Islet precursor cell (in vitro differentiated cells): ENCODE measurements at places on chromosomes 3 and 15.

DNA sequence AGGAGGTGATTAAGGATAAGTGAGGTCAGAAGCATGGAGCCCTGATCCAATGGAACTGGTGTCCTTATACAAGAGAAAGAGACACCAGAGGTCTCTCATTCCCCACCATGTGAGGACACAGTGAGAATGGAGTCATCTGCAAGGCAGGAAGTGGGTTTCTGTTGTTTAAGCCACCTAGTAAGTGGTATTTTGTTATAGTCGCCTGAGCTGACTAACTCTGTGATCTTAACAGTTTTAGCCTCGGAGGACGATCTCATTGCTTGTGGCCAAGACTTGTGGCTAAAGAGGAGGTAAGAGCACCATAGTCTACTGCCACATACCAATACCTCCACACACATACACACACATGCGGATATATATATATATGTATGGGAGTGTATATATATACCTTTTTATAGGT, 73.8 kb downstream of the MCTP2 start:
- DNase-seq, result no peak

DNA sequence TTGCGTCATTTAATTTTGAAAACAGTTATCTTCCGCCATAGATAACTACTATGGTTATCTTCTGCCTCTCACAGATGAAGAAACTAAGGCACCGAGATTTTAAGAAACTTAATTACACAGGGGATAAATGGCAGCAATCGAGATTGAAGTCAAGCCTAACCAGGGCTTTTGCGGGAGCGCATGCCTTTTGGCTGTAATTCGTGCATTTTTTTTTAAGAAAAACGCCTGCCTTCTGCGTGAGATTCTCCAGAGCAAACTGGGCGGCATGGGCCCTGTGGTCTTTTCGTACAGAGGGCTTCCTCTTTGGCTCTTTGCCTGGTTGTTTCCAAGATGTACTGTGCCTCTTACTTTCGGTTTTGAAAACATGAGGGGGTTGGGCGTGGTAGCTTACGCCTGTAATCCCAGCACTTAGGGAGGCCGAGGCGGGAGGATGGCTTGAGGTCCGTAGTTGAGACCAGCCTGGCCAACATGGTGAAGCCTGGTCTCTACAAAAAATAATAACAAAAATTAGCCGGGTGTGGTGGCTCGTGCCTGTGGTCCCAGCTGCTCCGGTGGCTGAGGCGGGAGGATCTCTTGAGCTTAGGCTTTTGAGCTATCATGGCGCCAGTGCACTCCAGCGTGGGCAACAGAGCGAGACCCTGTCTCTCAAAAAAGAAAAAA, 1.2 kb downstream of the B2M start:
- peak; percentile 56 for DNase-seq

GRCh38 chr15:100301910-100302431, 39.8 kb downstream of the ADAMTS17 start:
- DNase-seq, result no peak

DNA sequence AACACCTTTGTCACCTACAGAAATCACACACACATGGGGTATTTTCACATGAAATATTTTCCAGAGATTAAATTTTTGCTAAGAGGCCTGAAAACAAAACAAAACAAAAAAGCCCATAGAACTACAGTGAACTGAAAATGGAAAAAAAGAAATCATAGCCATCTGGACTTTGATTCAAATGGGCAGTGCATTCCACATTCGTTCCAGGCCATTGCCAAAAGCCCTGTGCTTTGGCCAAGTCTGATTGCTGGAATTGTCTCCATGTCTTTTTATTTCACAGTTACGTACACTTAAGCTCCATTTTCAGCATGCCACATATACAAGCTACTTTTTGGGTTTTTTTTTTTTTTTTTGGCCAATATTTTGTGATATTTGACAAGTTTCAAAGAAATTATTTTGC, 47.1 kb downstream of the TFG start:
- DNase-seq, result no peak

DNA sequence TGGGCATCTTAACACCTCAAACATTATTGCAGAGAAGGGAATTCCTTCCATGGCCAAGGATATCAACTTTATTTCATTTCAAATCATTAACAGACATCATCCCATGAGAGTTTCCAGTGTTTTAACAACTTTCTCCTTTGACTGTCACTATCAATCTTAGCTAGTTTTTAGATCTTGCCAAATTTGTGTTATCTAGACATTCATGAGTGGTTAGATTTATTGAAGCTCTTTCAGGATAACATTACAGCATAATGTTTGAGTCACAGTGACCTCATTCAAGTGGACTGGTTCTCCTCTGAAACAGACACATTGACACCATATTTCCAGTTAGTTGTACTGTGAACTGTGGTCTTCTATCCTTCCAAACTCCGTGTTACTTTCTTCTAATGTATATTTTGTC, 8.6 kb upstream of the TNFAIP8L3 start:
- DNase-seq, result no peak

- no peak for DNase-seq
These were observed 87.0 kb upstream of the DNAJC19 start for GRCh38 chr3:181076558-181076957.

- DNase-seq, result no peak
These were observed 2.4 kb downstream of the CISH start for GRCh38 chr3:50609071-50609762.

DNA sequence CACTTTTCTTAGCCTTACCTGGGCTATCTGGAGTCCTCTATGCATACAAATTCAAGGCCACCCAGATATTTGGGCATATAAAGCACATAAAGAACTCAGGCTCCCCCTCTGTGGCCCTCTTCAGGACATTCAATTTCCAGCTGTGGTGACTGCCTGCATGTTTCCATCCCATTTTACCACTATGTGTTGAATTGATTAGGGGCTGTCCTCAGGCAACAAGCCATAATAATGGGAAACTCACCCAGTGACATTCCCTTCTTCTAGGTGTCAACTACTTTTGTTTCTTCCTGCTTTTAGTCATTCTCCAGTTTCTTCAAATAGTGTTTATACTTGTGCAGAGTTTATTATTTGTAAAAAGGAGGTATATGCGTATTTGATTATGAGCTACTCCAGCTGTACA, 18.0 kb downstream of the NRG4 start:
- no peak for DNase-seq

GRCh38 chr3:30449290-30449632, 157.1 kb upstream of the TGFBR2 start:
- DNase-seq, result no peak

DNA sequence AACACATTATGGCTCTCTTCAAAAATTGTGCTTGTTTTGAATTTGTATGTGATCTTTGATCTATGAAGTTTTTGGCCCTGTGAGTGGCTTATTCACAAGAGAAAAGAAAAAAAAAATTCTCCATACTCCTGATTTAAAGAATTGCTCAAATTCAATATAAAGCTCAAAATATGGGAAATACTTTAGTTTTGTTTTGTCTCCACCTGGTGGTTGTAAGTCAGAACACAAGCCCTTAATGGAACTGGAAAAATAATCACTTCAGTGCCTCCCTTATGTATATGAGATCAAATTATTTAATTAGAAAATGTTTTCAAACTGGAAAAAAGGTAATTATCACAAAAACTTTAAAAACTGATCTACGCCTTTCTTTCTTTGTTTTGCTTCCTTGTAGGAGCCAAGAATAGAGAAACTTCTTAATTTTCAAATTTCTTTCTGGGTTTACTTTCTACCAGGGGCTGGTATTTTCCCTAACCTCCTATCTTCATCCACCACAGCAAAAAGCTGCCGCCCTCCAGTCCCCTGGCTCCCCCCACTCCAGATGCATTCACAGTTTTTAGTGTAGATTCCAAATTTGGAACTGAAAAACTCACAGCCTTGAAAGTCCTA, 50.6 kb downstream of the SERP1 start:
- DNase-seq, result no peak
